Psoas muscle (tissue), 8 donors: ENCODE measurements at places on chromosomes 5 and 9.
A peak's percentile ranks its signal among the peaks of the same experiment; 100 is the strongest.

DNA sequence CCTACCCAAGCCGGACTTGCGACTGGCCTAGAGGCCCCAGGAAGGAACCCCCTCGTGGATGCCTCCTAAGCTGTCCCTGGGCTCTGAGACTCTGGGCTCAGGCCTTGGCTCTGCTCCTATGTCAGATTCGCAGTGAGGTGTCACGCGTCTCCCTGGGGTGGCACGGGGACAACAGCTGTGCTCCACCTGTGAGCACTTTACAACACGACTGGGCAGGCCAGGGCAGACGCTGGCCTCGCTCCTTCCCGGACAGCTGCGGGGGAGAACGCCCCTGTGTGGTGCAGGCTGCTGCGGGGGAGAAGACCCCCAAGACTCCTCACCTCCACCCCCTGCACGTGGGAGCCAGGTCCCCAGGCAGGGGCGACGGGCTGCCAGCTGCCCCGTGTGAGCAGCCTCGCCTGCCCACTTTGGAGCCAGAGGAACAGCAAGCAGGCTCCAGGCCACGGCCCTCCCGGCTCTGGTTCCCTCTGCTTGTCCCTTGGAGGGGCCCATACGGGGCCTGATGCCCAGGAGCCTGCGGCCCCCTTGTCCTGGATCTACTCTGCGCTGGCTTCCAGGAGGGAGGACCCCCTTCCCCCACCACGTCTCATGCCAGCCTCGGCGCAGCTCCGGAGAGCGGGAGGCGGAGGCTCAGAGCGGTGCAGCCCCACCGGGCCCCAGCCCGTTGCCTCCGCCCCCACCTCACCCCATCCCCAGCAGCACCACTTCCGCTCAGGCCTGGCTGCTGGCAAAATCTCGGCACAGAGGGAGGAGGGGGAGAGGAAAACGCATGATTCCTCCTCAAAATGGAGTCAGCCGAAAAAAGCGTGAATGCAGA lies 36.0 kb downstream of the SARDH start:
- peak; percentile 13 for DNase-seq

GRCh38 chr5:150286820-150287219 lies 2.8 kb downstream of the CAMK2A start:
- DNase-seq: no peak

GRCh38 chr5:142837081-142837725 lies 67.0 kb downstream of the ARHGAP26 start:
- DNase-seq: no peak

GRCh38 chr5:74332682-74333081 lies 307.8 kb downstream of the ENC1 start:
- no peak for DNase-seq

GRCh38 chr9:98442541-98442940 lies 187.1 kb upstream of the TBC1D2 start:
- DNase-seq: no peak

DNA sequence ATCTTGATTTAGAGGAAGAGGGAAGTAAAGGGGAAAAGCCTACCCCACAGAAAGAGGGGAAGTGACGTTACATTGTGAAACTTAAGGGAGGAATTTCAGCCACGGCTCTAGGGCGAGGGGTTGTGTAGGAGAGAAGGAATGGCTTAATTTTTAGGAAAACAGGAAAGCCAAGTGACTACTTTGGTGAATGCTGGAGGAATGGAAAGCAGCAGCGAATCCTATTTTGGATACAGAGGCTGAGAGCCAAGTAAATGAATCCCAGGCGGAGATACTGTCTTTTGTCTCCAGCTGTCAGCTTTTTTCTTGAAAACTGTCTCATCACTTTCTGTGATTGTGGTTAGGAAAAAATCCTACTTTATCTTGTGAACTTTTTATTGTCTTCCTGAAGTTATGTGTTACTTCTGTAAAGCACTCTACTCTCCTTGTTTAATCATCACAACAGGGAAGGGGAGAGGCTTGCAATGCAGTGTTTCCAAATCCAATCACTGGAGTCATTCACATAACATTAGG lies 188.4 kb downstream of the TSSK1B start:
- DNase-seq: no peak

- no peak for DNase-seq
Measured at GRCh38 chr9:133583586-133583985, 25.6 kb downstream of the FAM163B start.

GRCh38 chr9:101737705-101738565 lies 512 bp downstream of the GRIN3A start:
- DNase-seq: no peak

- DNase-seq: no peak
Measured at GRCh38 chr5:149161026-149161687, 19.9 kb downstream of the ABLIM3 start.

DNA sequence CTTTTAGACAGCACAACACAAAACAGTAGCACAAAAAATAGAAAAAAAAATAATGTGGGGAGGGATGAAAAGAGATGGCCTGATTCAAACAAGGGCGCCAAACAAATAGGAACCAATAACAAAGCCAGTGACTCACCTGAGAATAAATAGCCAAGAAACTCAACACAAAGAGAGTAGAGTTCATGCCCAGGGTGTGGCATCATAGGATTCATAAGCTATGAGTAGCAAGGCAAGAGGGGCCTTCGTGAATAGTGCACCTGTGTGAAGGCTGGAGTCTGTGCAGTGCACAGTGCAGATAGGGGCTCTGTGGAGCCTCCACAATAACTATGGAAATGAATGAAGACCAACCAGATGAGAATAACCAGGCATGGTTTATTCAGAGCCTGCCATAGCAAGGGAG lies 541.7 kb downstream of the SPOCK1 start:
- no peak for DNase-seq

DNA sequence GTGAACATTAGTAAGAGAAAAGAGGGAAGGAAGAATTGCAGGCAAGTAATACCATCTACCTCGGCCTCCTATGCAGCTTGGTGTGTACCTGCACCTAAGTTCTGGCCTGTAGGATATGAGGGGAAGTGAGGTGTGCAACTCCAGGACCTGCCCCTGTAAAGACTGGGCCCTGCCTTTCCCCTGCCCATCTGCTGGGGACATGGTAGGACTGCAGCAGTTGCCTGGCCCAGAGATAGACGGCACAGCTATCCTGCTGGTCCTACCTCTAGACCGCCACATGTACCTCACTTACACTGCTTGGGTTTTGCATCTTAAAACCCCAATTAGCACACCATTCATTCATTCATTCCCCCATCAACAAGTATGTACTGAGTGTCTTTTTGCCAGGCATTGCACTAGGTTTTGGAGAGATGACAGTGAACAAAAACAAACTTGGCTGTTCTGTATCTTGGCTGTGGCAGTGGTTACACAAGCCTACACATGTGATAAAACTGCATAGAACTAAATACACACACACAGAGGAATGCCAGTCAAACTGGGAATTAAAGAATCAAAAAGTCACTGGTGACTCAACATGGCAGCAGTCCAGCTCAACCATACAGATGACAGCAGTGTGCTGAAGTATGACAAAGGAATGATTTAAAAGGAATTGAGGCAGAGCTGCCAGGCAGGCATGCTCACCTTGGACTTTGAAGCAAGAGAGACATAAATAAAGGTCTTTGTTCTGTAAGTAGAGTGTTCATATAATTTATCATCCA lies 23.3 kb upstream of the MGAT1 start:
- DNase-seq: peak; percentile 58

DNA sequence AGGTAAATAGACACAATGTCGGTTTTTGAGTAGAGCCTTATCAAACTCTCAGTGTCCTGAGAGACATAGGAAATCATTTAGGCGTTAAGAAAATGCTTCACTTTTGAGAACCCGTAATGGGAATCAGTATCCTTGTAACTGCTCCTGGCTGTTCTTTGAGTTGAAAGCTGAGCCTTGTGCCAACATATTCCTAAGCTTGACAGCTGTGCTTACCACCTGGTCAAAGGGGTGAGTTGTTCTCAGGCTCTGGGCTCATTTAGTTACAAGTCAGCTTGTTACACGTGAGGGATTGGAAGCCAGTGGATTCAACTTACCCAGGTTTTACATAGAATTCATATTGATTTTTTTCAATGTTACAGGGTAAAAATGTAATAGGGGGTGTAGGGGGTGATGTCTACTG lies 145.9 kb downstream of the GABRB2 start:
- no peak for DNase-seq

- DNase-seq: no peak
Measured at GRCh38 chr5:20050262-20050661, 62.3 kb upstream of the CDH18 start.

DNA sequence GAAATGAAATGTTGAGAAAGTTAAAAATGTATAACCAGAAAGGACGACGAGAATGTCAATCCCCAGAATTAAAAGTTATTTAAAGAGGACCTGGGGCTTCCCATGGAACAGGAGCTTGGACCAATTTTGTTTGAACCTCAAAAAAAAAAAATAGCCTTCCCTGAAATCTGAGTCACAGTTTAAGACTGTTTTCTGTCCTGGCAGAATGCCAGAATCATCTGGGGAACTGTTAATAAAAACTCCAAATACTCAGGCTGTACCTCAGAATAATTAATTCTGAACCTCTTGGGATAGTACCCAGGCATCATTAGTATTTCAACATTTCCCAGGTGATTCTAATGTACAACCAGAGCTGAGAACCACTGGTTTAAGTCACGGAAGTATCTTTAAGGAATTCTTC lies 102.2 kb upstream of the SLCO6A1 start:
- DNase-seq: no peak

GRCh38 chr5:2110137-2110933 lies 227.6 kb upstream of the IRX4 start:
- DNase-seq: no peak

DNA sequence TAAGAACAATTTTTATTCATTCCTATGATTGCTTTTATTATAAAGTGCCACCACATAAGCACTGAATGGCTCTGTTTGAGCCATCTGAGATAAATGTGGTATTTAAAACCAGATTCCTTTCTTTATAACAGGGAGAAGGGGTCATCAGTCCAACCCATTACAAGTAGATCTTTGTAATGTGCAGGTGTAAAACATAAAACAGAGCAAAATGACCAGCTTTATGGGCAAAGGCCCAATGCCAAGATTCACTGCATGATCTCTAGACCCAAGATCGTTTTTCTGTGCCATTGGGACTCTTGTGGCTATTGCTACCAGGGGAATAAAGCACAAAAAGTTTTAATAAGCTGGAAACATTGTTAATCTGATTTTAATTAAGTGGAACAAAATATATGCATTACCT lies 469.9 kb downstream of the PRR16 start:
- DNase-seq: no peak

DNA sequence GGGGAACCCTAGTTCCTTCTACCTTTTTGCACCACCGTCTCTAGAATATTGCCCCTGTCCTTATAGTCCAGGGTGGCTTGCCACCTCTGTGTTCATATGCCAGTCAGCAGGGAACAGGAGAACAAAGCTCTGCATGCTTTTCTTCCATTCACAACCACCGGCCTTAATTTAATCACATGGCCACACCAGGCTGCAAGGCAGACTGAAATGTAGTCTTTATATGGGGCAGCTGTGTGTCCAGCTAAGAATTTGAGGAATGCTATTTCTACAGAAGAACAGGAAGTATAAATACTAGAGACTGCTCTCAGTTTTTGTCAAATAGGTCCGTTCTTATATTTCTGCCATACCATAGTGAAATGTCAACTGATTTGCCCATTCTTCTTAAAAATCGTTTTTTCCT lies 5.8 kb downstream of the C5orf22 start:
- DNase-seq: no peak

DNA sequence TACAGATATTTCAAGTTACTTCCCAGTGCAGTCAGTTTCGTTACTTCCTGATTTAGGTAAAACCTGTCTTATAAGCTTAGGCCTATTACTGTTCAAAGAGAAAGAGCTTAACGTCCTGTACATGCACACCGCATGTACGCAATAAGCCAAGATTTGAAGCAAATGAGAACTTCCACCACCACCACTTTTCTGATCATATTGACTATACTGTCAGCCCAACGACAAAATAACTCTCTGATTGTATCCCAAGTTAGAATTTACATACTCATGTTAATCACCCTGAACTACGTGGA lies 5.1 kb downstream of the NFIB start:
- DNase-seq: no peak

GRCh38 chr5:142798099-142798770 lies 28.1 kb downstream of the ARHGAP26 start:
- no peak for DNase-seq

DNA sequence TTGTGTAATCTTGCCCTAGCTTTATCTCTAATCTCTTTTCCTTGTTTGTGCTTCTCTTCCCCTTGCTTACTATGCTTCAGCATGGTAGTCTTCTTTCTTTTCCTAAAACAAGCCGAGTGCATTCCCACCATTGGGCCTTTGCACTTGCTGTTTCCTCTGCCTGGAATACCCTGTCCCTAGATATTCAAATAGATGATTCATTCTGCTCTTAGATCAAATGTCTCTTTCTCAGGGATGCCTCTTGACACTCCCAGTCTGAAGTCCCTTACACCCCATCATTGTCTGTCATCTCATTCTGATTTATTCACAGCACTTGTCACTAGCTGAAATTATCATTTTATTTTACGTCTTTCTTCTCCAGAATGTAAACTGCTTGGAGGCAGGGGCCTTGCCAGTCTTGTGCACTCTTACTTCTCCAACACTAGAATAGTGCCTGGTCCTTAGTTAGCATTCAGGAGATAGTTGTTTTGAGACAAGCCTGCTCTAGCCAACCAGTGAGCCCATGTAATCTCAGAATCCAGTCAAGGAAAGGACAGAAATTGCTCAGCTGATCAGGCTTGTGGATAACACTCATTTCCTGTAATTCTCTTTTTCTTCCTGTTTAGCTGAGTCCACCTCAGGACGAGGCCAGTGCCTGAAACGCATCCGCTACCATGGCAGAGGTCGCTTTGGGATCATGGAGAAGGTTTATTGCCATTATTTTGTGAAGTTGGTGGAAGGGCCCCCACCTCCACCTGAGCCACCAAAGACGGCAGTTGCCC lies 25.4 kb downstream of the MRPL22 start:
- no peak for DNase-seq

- peak; percentile 72 for DNase-seq
Measured at GRCh38 chr5:172849606-172850453, 15.8 kb downstream of the ERGIC1 start.

DNA sequence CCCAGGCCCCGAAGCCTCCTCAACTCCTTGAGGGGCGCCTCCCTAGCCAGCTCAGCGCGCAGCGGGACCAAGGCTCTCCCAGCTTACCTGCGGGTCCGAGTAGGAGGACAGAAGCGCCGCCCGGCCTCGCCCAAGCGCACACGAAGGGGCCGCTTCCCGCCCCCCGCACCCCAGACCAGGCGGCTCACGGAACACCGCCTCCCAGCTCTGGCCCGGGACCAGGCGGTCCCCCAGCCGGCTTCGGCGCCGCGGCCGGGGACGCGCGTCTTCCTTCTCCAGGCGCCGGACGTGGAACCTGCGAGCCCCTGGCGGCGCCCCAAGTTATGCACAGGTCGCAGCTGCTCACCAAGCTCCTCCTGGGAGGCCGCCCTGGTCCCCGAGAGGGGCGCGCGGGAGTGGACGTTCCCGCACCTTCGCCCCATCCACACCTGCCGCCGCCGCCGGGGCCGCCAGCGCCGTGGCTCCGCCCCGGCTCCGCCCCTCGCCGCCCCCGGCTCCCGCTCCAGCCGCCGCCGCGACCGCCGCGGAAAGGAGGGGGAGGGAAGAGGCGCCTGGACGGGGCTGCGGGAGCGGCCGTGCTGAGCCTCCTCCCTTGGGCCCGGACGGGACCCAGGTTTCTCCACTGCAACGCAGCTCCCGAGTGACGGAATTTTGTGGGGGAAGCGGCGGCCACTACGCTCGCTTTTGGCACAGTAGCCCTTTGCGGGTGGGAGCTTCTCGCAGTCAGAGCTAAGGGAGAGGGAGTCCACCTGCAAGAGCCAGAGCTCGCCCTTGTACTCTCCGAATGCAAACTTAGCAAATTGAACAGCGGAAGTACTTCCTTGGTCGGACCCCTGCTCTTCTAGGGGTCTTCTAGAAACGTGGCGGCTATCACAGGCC lies 77.5 kb upstream of the IFNE start:
- peak; percentile 34 for DNase-seq

- DNase-seq: peak; percentile 60
Measured at GRCh38 chr5:170632985-170633234, 129.1 kb downstream of the KCNIP1 start.

- DNase-seq: no peak
Measured at GRCh38 chr5:167750586-167750985, 540.9 kb upstream of the WWC1 start.
